ENCODE measurements at places on chromosomes 16 and 17.

DNA sequence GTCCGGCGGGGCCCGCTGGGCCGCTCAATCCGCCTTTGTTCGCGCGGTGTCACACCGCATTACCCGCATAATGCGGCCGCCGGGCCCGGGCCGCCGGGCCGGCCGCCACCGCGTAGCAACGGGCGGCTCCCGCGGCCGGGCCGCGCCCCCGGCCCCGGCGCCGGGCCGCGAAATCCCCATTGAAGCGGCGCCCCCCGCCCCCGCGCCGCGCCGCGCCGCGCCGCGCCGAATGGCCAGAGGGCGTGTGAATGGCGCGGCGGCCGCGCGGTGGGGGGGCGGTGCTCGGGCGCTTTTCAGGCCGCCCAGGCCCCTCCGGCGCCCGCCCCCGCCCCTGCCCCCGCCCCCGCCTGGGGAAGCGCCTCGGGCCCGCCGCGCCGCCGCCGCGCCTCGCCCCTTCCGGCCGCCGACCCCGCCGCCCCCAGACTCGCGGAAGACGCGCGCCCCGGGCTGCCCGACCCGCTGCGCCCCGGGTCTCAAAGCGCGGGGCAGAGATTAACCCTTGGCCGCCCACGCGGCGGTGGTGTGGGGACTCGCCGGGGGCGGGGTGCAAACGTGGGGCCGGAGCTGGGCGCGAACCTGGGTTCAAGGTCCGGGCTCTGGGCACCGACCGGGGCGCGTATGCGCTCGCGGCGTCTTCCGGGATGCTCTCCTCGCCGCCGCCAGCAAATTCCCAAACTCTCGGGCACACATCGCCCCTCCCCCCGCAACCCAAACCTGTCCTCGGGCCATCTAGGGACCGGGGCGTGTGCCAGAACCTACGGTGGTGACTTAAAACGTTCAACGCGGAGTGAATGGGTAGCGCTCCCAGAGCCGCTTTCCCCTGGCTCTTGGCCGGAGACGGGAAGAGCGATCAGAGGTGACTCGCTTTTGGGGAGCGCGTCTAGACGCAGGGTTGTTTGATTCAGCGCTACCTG is 46.7 kb downstream of the WNT3 start:
- DNase-seq, result no peak

- DNase-seq, result no peak
Observed at GRCh38 chr16:66474750-66475199, 47.7 kb downstream of the BEAN1 start.

DNA sequence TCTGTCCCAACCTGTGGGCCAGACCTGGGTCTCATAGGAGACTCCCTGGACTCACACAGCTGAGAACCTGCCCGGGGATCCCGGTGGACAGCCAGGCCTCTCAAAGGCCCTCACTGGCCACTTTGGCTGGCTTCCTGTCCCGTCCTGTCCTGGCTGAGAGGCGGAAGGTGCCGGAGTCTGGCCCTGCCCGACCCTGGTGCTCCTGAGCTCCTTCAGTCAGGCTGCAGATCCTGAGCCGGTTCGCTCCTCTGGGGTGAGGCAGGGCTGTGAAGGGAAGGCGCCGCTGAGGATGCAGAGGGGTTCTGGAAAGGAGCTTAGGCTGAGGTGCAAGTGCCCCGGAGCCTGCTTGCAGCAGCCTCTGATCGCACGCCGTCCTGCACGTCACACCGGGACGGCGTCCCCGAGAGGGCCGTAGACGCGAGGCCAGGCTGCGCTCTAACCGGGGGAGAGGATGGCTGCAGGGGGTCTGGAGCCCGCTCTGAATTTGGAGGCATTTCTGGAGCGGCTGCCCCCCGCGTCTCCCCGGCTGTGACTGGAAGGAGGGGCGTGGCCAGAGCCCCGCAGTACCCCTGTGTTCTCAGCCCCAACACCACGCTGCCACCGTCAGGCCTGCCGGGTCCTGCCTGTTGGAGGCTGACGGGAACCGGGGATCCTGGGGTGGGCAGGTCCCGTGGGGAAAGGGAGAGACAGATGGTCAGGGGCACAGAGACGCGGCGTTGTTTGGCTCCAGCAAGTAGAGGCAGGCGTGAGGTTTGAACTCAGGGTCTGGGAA is 4.1 kb downstream of the HGS start:
- no peak for DNase-seq

- DNase-seq, result no peak
Observed at GRCh38 chr17:78346605-78347250, 13.1 kb downstream of the SOCS3 start.

GRCh38 chr16:1290063-1290501 is 19.4 kb upstream of the UBE2I start:
- no peak for DNase-seq

GRCh38 chr16:324451-325334 is 27.8 kb downstream of the AXIN1 start:
- DNase-seq, result no peak

DNA sequence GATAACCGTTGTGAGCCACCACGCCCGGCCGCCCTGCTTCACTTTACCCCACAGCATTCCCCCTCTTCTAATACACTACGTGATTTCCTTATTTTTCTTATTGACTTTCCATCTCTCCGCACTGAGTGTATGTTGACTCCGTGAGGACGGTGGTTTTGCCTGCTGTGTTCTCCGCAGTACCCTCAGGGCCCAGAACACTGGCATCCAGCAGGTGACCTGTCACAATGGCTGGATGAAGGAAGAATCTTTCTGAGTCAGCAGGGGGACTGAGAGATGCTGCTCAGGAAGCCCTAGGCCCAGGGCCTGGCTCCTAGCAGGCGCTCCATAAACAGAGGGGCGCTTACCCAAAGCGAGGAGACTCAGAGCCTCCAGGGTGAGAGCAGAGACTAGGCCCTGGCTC is 79.5 kb downstream of the RTN4RL1 start:
- no peak for DNase-seq

GRCh38 chr17:4476017-4476416 is 22.7 kb upstream of the SPNS2 start:
- DNase-seq, result no peak

DNA sequence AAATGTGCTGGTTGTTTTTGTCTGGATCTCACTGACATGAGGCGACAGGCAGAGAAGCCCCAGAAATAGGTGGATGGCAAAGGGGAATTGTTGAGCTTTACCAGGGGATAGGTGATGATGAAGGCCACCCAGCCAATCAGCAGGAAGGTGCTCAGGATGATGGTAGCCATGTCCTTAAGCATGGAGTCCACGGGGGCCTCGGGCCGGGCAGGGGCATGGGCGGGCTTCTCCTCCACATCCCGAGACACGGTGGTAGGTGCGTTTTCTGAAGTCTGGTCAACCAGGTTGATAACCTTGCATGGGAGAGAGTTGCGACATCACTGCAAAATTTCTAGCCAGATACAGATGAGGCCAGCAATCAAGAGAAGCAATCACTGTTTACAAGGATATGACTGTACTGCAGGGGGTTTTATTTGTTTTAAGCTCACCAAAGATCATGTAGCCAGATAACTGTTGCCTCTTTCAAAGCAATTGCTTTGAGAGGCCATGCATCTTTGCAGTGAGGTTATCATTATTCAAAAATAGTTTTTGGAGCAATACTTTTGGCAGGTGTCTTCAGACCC is 37.3 kb upstream of the ICAM2 start:
- no peak for DNase-seq

DNA sequence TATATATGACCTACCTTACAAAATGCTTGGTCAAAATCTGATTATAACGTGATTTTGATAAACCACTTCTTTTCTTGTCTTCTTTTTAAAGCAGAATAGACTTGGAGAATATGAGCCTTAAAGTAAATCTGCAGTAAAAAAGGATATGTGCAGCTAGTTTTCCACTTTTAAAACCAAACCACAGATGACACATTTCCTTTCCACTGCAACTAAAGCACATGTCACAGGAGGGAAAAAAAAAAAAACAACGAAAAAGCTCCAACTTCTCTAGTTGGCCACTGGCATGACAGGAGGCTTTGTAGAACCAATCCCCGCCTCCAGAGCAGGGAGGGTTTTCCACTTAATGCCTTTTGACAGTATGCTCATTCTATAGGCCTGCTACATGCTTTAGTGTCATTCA is at the start of gene EVI2A:
Gene EVI2A (minus strand): TSS at position 142 of the 400 bp plus-strand sequence. CDS start 2,609 bp downstream, outside the sequence.
- DNase-seq, result no peak

Measured in spinal cord (tissue), 10 donors.